GM13976 (cell line): ENCODE measurements at places on chromosomes 12 and 14.

DNA sequence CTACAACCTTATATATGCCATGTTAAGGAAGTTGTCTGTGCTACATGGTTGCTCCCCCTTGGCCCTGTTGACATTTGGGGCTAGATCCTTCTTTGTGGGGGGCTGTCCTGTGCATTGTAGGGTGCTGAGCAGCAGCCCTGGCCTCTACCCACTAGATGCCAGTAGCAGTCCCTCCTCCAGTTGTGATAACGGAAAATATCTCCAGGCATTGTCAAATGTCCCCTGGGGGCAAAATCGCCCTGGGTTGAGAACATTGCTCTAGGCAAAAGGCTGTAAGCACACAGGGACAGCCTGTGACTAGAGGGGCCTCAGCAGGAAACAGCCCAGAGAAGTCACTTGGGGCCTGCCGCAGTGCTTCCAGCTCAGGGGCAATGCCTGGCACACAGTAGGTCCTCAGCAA, 1100.3 kb downstream of the BCL11B start:
- DNase-seq = no peak

- no peak for DNase-seq
These were observed 112.1 kb downstream of the DICER1 start for GRCh38 chr14:95045106-95045701.

- no peak for DNase-seq
These were observed 10.8 kb downstream of the TMEM52B start for GRCh38 chr12:10189653-10190052.

DNA sequence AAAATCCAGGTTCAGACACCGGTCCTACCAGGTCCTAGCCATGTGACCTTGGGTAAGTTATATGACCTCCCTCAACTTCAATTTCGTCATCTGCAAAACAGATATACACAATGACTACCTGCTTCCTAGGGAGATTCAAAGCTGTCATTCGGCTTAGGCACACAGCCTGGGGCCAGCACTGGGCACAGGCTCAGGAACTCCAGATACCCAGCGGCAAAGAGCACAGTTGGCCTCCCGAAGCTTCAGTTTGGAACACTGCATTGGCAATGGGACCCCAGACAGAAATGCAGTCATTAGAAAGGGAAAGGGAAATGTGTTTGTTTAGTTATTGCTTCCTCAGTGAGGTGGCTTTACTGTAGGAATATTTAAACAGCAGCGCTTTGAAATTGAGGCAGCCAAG, 11.4 kb downstream of the PLEKHG6 start:
- no peak for DNase-seq

GRCh38 chr12:52848661-52849255, at the start of gene KRT78:
KRT78 (minus strand) TSS chr12:52848994; CDS start chr12:52848930, 64 bp downstream.
- no peak for DNase-seq

- no peak for DNase-seq
These were observed 72.2 kb upstream of the NAP1L1 start for GRCh38 chr12:76156726-76157125.

- DNase-seq = no peak
These were observed 68.7 kb downstream of the RFX4 start for GRCh38 chr12:106651552-106651951.

DNA sequence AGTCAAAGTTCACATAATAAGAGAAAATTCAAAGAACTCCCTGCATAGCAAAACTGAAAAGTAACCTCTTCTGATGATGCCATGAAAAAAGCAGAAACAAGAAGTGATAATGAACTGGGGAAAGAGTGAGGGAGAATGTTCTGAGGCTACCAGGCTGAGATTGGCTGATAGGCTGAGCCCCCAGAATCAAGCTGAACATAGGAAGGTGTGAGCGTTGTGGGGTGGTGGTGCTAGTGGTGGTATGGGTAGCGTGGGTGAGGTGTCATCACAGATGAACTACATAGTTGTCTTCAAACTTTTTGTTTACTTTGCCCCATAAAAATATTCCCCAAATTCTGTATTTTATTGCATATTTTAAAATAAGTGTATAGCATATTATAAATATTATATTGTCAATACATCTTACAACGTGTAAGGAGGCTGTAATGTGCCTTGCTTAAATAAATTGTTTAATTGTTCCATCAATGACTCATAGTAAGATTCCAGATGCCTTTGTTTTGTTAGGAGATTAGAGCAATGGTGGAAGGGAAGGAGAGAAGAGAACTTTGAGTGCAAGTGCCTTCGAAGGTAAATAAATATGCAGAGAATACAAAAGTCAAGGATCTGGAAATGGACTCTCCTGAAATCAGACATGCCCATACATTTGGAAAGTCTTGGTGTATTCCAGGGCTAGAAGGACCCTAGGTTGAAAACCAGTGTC, 15.8 kb upstream of the CFAP54 start:
- DNase-seq = no peak

DNA sequence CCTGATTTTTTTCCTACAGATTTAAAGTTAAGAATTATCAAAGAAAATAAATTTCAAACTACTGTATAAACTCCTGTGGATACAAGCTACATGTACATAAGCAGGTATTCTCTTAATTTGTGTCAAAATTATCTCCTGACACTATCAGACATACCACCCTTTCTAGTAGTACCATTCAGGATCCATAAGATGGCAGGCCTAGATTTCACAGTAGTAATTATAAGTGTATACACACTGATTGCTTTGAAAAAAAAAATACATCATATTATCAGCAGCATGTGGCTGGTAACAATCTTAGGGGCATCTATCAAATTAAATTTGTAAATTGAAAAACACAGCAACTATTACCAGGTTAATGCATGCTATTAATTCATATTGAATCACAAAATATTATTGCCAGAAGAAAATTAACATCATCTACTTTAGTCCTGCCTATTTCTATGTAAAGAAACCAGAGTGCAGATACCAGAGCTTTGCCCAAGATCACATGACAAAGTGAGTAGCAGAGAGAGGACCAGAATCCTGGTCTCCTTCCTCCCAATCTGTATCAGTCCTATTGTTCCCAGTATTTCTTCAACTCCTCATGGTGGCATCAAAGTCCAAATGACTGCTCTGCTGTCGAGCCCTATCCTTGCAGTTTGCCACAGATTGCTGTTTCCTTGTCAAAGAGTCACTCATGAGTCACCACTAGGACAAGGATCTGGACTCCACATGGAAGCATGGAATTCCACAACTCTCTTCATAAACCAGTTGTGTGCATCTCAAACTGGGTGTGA, 27.7 kb upstream of the CALM1 start:
- no peak for DNase-seq
